ENCODE measurements at places on chromosomes 5 and 9.

GRCh38 chr5:122187426-122187825 is 58.1 kb downstream of the ZNF474 start:
- no peak for DNase-seq

- DNase-seq: no peak
Observed at GRCh38 chr5:171762021-171762608, 23.5 kb upstream of the SMIM23 start.

DNA sequence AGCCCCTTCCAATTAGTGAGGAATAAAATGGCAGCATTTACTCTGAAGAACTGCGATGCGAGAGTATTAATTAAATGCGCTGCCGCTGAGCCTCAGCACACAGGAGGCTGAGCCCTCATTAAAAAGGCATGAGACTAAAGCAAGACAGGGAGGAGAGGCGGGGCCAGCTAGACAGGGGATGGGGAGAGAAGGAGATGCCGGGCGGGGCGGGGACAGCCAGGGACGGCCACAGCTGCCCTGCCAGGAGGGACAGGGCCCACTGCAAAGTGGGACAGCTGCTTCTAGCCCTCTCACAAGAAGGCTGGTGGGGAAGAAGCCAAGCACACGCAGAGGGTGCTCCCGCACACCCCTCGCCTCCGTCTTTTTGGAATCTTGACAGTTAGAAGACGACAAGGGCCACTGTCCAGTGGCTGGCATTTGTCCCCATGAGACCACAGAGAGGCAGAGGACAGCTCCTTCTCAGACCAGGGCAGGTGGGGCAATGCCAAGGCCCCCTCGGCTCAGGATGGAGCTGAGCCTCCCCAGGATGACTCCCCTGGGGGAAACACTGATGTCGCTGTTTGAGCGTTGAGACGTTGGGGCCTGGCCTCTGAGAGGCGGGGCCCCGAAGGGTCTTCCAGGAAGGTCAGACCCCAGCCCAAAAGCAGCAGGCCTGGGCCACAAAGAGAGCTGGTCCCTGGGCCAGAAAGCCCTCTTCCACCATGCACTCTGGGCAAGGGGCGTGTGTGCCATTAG is 26.9 kb downstream of the ADAMTS2 start:
- no peak for DNase-seq

- no peak for DNase-seq
Observed at GRCh38 chr9:117116084-117116483, 298.8 kb downstream of the ASTN2 start.

- DNase-seq: no peak
Observed at GRCh38 chr9:19485193-19485592, 76.4 kb downstream of the ACER2 start.

DNA sequence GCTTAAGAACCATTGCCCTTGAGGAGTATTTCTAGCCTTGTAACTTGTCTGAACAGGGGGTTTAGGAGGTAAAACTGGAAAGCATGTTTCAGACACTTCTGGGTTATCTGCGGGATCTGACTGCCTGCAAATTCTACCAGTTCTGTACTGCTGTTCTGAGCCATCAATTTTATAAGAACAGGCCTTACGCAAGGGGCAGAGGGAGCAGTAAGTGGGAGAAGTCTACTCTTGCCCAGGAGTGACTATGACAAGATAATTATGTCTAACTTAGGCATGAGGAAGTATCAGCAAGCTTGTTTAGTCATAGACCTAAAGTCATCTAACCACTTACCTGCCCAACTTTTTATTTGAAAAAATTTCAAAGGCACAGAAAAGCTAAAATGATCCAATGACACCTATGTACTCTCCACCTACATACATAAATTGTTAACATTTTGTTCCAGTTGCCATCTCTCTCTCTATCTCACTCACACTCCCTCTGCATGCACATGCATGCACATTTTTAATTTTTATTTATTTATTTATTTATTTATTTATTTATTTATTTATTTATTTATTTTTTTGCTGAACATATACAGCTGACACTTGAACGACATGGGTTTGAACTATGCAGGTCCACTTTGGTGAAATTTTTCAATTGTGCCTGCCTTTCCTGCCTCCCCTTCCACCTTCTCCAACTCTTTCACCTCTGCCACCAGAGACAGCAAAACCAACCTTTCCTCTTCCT is 18.4 kb upstream of the DEPDC1B start:
- no peak for DNase-seq

GRCh38 chr9:94643176-94643575 is 3.9 kb upstream of the FBP1 start:
- peak; percentile 93 for DNase-seq

DNA sequence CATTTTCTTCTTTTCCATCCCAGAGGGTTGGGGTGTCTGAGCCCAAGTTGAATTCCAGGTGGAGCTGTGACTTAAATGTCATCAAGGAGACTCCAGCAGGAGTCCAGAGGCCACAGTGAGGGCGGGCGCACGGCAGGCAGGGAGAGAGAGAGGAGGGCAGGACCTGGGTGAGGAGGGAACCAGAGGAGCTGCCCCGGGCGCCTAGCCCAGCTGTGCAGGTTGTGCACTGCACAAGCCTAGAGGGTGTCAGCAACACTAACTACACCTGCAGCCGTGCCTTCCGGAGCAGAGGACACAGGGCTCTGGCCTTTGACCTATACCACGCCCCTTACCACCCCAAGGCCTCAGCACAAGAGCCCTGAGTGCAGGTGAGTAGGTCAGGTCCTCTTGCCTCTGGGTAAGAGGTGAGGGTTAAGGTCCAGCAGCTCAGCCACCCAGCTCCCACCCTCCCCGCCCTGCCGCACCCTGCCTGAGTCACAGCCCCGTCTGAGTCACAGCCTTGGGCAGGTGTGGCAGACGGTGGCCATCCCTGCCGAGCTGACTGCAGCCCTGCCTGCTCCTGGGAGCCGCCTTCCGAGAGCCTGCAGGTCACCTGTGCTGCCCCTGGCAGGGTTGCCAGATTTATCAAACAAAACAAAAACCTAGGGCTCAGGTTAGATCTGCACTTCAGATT is 6.4 kb upstream of the AGPAT2 start:
- DNase-seq: no peak

- no peak for DNase-seq
Observed at GRCh38 chr5:165076686-165077085, 1571.3 kb downstream of the MAT2B start.

GRCh38 chr9:118940473-118940872 is 428.8 kb downstream of the BRINP1 start:
- DNase-seq: no peak

GRCh38 chr5:59798862-59799667 is 94.5 kb downstream of the PDE4D start:
- DNase-seq: no peak

DNA sequence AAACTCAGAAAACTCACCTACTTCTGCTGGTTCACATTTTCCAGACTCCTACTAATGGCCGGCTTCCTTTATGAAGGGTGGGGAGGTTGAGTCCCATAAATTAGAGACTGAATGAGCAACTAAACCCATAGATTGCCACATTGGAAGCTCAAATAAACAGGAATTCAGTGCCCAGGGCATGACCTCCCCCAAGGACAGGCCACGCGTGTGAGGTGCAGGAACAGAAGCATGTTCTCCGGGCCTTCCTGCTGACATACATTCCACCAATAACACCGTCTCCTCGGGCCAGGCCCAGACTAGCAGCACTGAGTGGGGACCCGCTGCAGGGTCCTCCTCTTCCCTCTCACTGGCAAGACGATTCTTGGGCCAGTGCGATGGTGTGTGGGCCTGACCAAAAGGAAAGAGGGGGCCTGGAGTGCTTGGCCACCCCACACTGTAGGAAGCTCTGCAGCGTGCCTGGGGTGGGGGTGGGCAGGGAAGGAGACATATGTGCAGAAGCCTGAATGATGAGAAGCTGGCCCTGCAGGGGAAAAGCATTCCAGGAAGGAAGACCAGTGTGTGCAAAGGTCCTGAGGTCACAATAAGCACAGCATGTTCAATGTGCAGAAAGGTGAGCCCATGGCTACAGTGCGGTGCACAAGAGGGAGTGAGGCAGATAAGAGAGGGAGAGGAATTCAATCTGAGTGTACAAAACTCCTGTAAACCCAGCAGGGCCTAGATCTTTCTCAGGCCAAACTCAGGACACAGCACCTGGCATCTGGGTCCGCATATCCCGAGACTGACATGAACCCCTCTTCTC is 12.0 kb downstream of the PTGES start:
- DNase-seq: no peak

GRCh38 chr9:89798547-89799120 is 193.8 kb downstream of the GADD45G start:
- no peak for DNase-seq

- no peak for DNase-seq
Observed at GRCh38 chr5:2530609-2531008, 220.9 kb downstream of the IRX2 start.

GRCh38 chr5:23895614-23896013 is 388.2 kb downstream of the PRDM9 start:
- no peak for DNase-seq

DNA sequence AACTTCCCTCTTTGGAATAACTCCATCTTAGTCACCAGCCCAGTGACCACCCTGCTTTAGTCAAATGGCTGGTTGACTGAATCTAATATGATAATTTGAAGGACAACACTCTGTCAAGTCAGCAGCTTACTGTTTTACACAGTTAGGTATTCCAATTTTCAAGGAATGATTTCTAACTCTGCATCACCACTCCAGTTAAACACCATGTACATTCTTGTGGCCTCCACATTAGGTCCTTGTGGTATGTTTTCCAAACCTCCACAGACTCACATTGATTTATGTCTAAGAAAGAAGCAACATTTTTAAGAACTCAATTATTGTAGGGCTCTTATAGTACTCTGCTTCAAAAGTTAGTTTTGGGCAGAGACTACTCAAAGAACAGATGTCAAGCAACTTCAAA is 110.7 kb downstream of the TLE1 start:
- no peak for DNase-seq

GRCh38 chr5:113050721-113051382 is 74.3 kb downstream of the DCP2 start:
- DNase-seq: peak; percentile 35

DNA sequence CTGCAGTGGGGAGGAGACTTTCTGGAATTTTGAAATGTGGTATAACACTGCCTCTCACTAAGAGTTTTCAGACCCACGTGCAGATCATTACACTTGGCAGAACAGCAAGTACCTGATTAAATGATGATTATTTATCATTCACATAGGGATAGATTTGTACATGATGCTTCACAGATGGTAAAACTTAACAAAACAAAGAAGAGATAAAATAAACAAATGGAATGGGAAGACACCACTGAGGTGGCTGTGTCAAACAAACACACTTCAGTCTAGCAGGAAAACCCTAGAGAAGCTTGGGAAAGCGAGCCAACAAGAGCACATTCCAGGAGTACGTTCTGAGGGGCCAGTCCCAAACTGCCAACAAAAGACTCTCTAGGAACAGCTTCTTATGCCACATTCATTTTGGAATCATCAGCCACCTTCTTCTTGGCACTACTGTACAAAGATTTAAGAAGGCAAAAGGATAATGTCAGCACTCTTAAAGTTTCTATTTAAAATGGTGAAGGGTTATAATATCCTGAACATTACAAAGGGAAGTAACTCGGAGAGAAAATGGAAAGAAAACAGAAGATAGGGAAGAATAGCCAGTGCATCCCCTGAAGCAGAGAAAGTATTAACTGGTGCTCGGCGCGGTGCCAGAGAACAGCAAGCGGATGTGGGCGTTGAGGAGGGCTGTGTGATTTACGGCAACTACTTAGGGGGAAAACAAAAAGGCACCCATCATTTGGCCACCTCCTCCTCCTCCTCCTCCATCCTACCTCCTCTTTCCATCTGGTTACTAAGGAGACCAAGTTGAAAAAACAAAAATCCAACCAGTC is 1.6 kb downstream of the MED27 start:
- DNase-seq: no peak

DNA sequence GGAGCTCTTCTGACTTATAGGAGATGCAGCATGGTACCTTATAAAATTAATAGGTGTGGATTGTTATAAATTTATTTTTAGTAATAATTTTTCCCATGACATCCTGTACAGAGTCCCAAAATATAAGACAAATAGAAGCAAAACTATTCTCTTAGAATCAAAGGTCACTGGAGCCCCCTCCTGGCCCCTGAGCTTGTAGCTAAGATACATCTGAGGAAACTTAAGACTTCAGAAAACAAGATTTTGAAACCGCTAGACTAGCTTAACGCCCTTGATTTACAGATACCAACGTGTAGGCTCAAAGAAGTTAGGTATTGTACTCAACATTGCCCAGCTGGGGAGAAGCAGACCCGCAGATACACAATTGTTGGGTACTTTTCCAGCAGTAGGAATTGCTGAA is 45.7 kb upstream of the KCNN2 start:
- no peak for DNase-seq

Data from inflammatory macrophage treated with lipopolysaccharide for 1 hour (primary cell).